Neural progenitor cell (in vitro differentiated cells): ENCODE measurements at places on chromosomes 6 and 20.

GRCh38 chr6:36760685-36761435 is 63.2 kb downstream of the RAB44 start:
- DNase-seq = no peak
- H3K27ac ChIP-seq = peak overlapping the region; percentile 63
- H3K36me3 ChIP-seq = no peaks in the 10 kb centered on the region
- H3K4me3 ChIP-seq = no peak overlapping the region

DNA sequence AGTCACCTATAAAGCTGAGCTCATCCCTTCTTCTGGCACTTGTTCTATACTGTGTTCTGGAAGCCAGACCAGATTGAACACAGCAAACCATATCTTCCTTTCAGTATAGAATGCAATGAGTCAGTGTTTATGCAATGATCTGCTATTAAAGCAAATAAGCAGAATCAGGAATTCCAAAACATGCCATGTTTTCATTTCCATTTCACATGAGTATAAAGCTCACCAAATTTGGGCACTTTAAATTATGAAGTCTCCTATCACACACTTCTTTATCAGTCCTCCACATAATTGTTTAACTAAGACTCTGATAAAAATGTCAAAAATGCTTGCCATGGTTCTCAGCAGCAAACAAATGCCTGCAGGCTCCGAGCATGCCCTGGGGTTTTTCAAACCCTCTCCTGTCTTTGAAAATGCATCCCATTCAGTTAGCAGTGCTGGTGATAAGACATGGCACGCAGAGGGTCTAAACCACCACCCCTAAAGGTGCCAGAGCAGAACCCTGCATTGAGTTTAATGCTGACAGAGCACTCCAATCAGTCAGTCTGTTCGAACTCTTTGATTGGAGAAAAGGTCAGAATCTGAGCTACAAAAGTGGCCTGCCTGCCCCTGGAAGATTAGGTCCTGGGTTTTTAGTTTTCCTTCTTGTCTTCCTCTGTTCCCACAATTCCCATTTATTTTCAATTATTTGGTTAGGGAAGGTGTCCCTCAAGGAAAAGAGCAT is 234.1 kb downstream of the GMPR start:
- no peaks in the 10 kb centered on the region for H3K27me3 ChIP-seq
- H3K4me1 ChIP-seq = no peaks in the 10 kb centered on the region
- H3K36me3 ChIP-seq = no peaks in the 10 kb centered on the region
- no peak overlapping the region for H3K27ac ChIP-seq
- no peak for DNase-seq

DNA sequence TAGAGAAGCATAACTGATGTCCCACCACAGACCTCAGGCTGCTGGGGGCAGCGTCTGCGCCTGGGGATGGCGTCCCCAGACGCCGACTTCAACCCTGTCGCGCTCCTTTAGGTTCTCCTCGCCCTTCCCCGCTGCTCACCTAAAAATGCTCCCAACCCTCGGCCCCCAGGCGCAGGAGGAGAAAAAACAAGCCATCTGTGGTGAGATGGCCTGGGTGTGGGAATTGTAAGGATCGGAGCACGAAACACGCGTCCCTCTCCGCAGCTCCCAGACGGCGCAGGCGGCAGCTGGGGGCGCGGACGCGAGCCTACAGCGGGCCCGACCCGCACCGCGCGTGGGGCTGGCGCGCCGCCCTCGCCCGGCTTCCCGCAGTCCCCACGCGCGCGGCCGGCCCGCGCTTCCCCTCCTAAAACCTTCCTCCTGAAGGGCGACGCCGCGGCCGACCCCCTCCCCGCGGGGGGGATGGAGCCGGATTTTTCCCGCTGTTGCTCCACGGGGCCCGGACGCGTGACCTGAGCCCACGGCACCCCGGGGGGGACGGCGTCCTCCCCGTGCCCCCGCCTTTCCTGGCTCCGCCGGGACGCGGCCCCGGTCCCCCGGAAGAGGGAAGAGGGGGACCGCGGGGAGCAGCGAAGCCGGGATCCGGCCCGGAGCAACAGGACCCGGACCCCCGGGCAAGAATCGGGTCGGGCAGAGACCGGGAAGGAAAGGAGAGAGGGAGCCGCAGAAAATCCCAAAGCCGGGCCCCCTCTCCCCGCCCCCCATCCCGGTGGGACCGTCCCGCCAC is 611 bp downstream of the EPB41L2 start:
- DNase-seq = peak; percentile 46
- H3K36me3 ChIP-seq = no peaks in the 10 kb centered on the region
- peak overlapping the region; percentile 73 for H3K4me3 ChIP-seq

DNA sequence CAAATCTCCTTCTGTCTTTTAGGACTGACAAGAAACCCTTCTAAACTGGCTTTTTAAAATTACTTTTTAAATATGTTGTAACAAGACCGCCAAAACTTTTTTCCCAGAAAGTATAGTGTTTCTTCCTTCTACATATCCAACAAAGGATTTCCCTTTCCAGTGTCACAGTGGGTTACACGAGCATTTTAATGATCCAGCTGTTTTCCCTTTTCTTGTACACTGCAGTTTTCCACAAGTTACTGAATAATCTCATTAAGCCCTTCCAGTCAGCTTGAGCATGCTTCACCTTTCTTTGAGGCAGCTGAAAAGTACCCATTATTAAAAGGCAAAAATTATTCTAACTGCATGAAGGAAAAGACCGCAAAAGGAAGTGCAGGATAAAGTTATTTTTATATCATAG is 48.6 kb downstream of the CD24 start:
- peaks cover 34% of the 10 kb centered on the region for H3K4me1 ChIP-seq
- DNase-seq = no peak
- no peaks in the 10 kb centered on the region for H3K36me3 ChIP-seq
- peak overlapping the region; percentile 16 for H3K27ac ChIP-seq

DNA sequence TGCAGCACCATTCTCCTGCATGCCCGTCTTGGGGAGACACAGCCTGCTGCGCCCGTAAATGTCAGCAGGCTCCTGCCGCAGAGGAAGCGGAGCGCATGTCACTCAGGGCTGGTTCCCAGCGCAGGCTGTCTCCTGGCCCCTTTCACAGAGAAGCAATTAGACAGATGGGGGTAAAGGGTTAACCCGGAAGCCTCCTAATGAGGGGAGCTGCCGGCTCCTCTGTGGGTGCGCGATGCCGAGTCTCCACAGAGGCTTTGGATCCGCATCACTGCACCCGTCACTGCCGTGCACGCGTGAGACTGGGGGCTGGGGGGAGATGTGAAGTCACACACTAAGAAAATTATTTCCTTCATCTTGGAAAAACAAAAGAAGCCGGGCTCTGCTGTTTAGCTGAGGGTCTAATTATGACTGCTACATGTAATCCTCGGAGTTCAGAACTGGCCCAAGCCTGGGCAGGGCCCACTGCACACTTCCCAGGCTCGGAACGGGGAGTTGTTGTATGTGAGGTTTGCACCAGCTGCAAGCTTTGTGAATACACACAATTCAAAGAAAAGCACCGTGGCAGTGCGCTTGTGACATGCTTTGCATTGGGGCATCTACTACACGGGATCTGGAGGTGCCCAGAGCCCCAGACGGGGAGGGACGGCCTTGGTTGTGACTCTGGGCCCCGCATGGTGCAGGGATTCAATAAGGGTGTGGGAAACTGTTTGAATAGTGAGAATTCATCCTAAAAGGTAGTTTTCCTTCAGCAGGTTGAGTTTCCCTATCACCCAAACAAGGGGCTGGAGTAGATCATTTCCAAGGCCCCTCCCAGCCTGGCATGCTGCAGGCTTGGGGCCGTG is 331.6 kb downstream of the TAF4 start:
- H3K4me1 ChIP-seq = peaks cover 15% of the 10 kb centered on the region
- H3K36me3 ChIP-seq = no peaks in the 10 kb centered on the region
- no peak overlapping the region for H3K27ac ChIP-seq
- no peak overlapping the region for H3K4me3 ChIP-seq
- DNase-seq = peak; percentile 48

GRCh38 chr20:16040742-16041141 is 532.5 kb downstream of the KIF16B start:
- no peak for DNase-seq
- no peaks in the 10 kb centered on the region for H3K4me1 ChIP-seq
- no peak overlapping the region for H3K4me3 ChIP-seq
- no peak overlapping the region for H3K27ac ChIP-seq
- no peaks in the 10 kb centered on the region for H3K27me3 ChIP-seq
- H3K36me3 ChIP-seq = no peaks in the 10 kb centered on the region

GRCh38 chr6:46175976-46176375 is 5.2 kb upstream of the ENPP5 start:
- H3K36me3 ChIP-seq = no peaks in the 10 kb centered on the region
- no peak overlapping the region for H3K4me3 ChIP-seq
- peaks cover 3% of the 10 kb centered on the region for H3K4me1 ChIP-seq
- DNase-seq = no peak
- H3K27me3 ChIP-seq = no peaks in the 10 kb centered on the region
- H3K27ac ChIP-seq = no peak overlapping the region

GRCh38 chr6:99416892-99417767 is 8.0 kb downstream of the PNISR start:
- H3K4me1 ChIP-seq = no peaks in the 10 kb centered on the region
- H3K27ac ChIP-seq = no peak overlapping the region
- H3K27me3 ChIP-seq = no peaks in the 10 kb centered on the region
- no peak for DNase-seq
- H3K4me3 ChIP-seq = no peak overlapping the region
- H3K36me3 ChIP-seq = peaks cover 7% of the 10 kb centered on the region

DNA sequence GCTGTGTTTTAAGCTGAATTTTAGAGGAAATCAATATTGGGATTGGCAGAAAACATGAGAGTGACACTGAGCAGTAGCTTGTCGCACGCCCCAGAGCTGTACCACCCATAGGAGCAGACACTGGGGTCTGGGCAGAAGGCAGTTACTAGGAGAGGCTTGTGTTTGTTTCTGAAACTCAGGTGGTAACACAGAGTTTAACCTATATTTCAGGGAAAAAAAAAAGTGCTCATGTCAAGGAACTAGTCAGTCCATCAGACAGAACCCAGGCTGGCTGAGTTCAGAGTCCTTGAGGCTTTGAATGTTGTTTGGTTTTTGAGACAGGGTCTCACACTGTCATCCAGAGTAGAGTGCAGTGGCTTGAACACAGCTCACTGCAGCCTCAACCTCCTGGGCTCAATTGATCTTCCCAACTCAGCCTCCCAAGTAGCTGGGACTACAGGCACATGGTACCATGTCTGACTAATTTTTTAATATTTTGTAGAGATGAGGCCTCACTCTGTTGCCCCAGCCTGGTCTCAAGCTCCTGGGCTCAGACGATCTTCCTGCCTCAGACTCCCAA is 6.6 kb downstream of the SLC22A1 start:
- H3K27me3 ChIP-seq = no peaks in the 10 kb centered on the region
- no peak overlapping the region for H3K4me3 ChIP-seq
- no peak for DNase-seq
- no peaks in the 10 kb centered on the region for H3K36me3 ChIP-seq

DNA sequence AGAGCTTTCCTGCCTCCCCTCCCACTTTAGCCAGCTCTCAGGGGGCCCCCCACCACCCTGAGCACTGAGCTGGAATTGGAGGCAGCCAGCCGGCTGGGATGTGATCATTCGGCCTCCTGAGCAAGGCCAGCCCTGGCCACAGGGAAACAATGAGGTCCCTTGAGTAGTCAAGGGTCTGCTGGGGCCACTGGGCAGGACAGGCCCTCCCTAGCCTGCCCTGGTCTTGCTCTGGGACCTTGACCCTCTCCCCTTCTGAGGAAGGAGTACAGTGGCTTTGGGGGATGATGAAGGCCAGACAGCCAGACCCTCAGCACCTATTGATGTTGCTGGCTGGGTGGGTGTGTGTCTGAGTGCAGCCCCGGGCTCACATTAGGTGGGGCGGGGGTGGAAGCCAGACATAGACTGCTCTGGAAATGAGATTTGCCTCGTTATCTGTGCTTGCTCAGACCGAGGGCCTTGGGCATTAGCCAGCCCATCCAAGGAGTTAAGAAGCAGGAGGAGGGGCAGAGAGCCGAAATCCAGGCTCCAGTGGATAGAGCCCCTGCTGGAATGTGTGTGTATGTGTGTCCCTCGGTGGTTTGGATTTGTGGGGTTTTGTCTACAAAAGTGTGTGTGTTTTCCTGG is 21.3 kb downstream of the CD40 start:
- peaks cover 8% of the 10 kb centered on the region for H3K27me3 ChIP-seq
- H3K4me1 ChIP-seq = peaks cover 58% of the 10 kb centered on the region
- peak; percentile 72 for DNase-seq
- no peak overlapping the region for H3K4me3 ChIP-seq
- no peak overlapping the region for H3K27ac ChIP-seq
- H3K36me3 ChIP-seq = no peaks in the 10 kb centered on the region

DNA sequence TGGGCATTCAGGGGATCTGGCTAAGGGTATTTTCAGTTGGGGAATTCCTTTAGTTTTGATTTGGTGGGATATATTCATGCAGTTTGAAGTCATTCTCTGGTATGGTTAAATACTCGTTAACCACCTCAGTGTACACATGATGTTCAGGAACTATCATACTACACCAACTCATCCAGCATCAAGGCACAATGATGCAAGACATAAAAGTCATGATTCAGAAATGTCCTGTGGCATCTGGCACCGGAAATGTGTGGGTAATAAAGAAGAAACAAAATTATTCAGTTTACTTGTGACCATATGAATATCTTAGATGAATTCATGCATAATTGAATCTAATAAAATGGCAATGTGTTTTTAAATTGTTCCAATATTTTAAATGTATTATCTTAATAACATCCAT is 129.0 kb upstream of the BMP5 start:
- no peak overlapping the region for H3K27ac ChIP-seq
- no peak for DNase-seq
- no peak overlapping the region for H3K4me3 ChIP-seq
- H3K36me3 ChIP-seq = no peaks in the 10 kb centered on the region

- no peaks in the 10 kb centered on the region for H3K27me3 ChIP-seq
- no peaks in the 10 kb centered on the region for H3K4me1 ChIP-seq
- no peaks in the 10 kb centered on the region for H3K36me3 ChIP-seq
- H3K27ac ChIP-seq = no peak overlapping the region
- no peak for DNase-seq
Observed at GRCh38 chr6:153087436-153087835, 43.6 kb downstream of the RGS17 start.

- no peaks in the 10 kb centered on the region for H3K36me3 ChIP-seq
- H3K27me3 ChIP-seq = no peaks in the 10 kb centered on the region
- no peak overlapping the region for H3K27ac ChIP-seq
- DNase-seq = no peak
Observed at GRCh38 chr20:4871486-4871885, 129.8 kb downstream of the SLC23A2 start.

DNA sequence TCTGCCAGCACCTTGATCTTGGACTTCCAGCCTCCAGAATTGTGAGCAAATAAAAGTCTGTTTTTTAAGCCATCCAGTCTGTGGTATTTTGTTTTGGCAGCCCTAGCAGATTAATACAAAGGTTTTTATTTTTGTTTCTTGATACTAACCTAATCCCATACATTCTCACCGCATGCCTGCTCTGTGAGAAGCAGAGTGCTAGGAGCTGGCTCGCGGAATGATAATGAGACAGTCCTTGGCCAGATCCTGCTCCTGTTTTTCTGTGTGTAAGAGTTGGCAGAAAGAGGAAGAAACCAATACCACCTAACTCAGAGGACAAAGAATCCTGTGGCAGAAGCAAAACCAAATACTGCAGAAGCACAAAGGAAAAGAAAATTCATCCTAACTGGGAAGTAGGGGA is 82.6 kb downstream of the KIF16B start:
- no peak overlapping the region for H3K4me3 ChIP-seq
- no peaks in the 10 kb centered on the region for H3K36me3 ChIP-seq
- peaks cover 10% of the 10 kb centered on the region for H3K4me1 ChIP-seq
- DNase-seq = no peak
